ENCODE measurements at places on chromosomes 2 and 18. TPM values are rescaled to one million over a fixed set of nuclear protein-coding genes. Genes with fewer than 3 reads are reported as not detected.

The DIPK1C gene
- not detected for total RNA-seq

The OR6B2 gene
- total RNA-seq = not detected

The SETBP1 gene
- 5.2 TPM for total RNA-seq

DNA sequence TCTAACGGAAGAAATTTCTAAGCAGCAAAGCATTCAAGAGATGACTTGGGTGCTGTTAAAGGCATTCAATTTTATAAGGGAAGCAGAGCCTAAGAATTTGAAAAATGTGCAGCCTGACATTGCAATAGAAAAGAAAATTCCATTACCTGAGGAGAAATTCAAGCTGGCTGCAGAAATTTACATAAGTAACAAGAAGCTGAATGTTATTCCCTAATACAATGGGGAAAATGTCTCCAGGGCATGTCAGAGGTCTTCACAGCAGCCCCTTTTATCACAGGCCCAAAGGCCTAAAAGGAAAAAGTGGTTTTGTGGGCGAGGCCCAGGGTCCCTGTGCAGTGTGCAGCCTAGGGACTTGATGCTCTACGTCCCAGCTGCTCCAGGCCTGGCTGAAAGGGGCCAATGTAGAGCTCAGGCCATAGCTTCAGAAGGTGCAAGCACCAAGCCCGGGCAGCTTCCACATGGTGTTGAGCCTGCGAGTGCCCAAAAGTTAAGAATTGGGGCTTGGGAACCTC lies 306.7 kb downstream of the RDH14 start:
- H3K27me3 ChIP-seq = no peaks in the 10 kb centered on the region
- H3K36me3 ChIP-seq = no peaks in the 10 kb centered on the region
- no peak overlapping the region for H3K27ac ChIP-seq
- H3K4me1 ChIP-seq = no peaks in the 10 kb centered on the region
- DNase-seq = no peak

- H3K27me3 ChIP-seq = peaks cover 34% of the 10 kb centered on the region
- H3K4me1 ChIP-seq = no peaks in the 10 kb centered on the region
- no peak within 1 kb of the TSS for H3K27ac ChIP-seq
- DNase-seq = peak; percentile 63
- no peaks in the 10 kb centered on the region for H3K36me3 ChIP-seq
- H3K4me3 ChIP-seq = peak within 1 kb of the TSS; percentile 60
Measured at GRCh38 chr2:231926180-231926741, at the start of gene NPPC. NPPC (minus strand) TSS chr2:231926396; CDS start chr2:231926249, 147 bp downstream.

DNA sequence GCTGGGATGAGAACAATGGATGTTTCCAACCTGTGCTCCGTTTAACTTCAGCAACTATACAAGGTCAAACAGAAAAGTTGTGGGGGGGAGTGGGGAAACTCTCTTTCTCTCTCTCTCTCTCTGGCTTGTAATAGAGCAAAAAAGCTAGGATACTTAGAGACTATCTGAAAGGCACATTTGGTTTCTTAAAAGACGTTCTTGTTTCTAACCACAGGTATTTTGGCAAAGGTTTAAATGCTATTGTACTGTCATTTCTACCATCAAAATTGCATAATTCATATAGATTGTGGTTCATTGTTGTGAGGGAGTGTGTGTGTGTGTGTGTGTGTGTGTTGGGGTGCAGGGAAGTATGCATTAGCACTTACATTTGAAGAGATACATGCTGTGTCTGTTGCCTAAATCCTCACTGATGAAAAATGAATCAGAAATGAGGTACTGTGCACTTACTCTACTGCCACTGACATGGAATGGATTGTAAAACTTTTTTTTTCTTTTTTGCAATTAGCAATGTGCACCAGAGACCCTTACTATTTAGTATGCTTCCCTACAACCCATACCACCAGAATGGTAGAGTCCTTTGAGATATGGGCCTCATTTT lies 841.0 kb upstream of the PIK3C3 start:
- no peak overlapping the region for H3K27ac ChIP-seq
- H3K36me3 ChIP-seq = no peaks in the 10 kb centered on the region
- peak; percentile 6 for DNase-seq
- H3K4me1 ChIP-seq = peaks cover 5% of the 10 kb centered on the region

GRCh38 chr2:158189526-158189925 lies 87.8 kb downstream of the UPP2 start:
- no peaks in the 10 kb centered on the region for H3K36me3 ChIP-seq
- H3K27ac ChIP-seq = no peak overlapping the region
- no peak overlapping the region for H3K4me3 ChIP-seq
- no peak for DNase-seq
- 0 out of 2 replicates have a peak, but pooled peaks cover 5% of the 10 kb centered on the region for H3K4me1 ChIP-seq

DNA sequence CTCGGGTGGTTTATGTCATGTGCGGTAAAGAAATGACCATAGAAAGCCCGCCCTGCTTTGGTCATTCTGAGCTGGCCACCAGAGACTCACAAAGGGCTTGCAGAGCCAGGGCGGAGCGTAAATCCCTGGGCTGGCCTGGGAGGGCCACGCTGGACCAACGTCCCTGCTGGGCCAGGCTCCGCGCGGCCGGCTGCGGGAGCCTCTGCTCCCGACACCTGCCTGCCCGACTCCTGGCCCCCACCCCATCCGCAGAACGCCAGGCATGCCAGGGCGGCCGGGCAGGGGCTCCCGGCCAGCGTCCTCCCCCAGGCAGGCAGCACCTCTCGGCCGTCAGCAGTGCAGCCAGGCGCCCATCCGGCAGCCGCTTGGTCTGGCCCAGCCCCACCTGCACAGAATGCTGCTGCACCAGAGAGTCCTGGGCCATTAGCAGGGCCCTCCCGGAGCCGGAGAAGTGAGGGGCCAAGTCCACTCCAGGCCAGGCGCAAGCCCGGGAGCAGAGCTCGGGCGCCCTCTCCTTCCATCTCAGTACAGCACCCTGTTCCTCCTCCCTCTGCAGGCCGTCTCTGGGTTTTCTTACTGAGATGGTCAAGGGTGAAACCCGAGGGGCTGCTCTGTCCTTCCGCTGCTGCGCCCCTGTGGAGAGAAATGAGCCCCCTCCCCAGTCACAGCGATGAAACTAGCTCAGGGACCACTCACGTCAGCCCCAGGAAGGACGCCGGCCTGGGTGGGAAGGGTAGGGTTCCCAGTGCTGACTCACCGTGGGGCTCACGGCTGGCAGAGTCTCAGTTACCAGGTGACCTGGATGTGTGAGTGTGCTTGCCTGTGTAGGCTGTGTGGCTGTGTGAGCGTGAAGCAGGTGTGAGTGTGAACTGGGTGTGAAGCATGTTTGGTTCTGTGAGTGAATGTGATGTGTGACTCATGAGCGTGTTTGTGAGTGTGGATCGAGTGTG lies 83.3 kb downstream of the PTGR3 start:
- no peaks in the 10 kb centered on the region for H3K27me3 ChIP-seq
- DNase-seq = no peak
- no peak overlapping the region for H3K27ac ChIP-seq
- no peak overlapping the region for H3K4me3 ChIP-seq
- H3K36me3 ChIP-seq = no peaks in the 10 kb centered on the region
- no peaks in the 10 kb centered on the region for H3K4me1 ChIP-seq
